ENCODE measurements at places on chromosomes 4 and X. TPM values are rescaled to one million over a fixed set of nuclear protein-coding genes. Genes with fewer than 3 reads are reported as not detected.
A peak's percentile ranks its signal among the peaks of the same experiment; 100 is the strongest.

GRCh38 chr4:1723131-1723801 lies 1.9 kb downstream of the TACC3 start:
- peak; percentile 77 for DNase-seq

DNA sequence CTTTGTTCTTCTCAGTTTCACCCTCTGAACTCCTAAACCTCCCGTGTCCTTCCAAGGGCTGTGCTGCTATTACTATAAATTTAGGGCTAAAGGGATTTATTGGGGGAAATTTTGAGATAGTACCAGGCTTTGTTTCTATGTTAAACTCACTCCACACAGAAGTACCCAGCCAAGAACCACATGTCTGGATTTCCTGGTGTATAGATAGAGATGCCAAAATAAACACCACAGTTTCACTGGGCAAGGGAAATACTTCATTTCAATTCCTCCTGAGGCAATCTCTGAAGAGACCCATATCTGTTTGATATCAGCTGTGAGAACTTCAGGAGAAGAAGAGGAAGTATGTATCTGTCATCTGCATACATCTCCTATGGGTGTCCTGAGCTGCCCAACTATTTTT lies 21.7 kb upstream of the CLNK start:
- DNase-seq, result no peak

- no peak for DNase-seq
Measured at GRCh38 chr4:123352240-123352945, 44.2 kb upstream of the SPRY1 start.

DNA sequence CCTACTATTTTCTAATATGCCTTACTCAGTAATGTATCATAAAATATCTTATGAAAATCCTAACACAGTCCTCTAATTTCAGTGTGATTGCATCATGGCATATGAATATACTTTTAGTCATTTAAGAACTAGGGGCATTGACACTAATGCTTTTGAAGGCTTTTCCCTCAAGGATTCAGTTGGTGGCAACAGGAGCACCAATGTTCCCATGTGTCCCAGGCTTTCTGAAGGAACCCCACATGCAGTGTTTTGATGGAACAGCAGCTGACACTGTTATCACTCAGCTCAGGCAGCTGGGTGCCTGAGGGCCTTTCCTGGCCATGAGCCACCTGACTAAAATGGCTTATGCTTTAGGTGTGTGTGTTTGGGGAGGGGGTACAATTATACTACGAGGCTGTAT lies 348.3 kb downstream of the ARHGAP24 start:
- DNase-seq, result no peak

DNA sequence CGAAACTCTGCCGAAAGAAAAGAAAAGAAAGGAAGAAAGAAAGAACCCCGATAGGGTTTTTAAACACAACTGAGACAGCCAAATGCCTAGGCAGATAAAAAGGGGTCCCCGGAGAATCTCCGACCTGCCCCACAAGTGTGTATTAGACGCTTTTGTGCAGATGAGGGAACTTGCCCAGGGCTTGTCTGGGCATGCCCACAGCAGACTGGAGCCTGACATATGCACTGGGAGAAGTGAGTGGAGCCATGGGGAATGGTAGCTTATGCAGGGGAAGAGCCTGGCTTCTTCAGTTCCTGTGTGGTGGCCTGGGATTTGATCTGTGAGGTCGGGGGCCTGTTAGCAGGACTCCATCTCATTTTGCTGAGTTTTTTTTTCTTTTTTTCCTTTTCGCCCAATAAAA lies 199.0 kb downstream of the GPC3 start:
- no peak for DNase-seq

GRCh38 chrX:54695231-54695630 lies 102.8 kb downstream of the ITIH6 start:
- DNase-seq, result no peak

DNA sequence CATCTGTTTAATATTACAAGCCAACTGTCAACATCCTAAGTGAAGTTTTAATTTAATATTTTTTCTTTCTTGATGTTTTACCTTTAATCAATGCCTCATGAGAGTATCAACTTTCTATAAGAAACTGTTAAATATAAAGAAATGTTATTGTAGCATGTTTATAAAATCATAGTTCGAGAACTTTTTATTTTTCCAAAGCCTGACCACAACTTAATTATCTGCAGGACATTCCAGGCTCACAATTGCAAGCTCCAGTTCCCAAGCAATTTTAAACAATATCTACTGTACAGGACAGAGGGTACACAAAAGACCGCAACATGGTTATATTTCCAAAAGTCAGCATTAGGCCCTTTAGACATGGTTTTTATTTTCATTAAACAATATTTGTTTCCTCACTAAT lies 20.1 kb downstream of the STX18 start:
- DNase-seq, result no peak

GRCh38 chrX:69324851-69325250 lies 159.6 kb upstream of the PJA1 start:
- DNase-seq, result no peak

The PLAC1 gene
- total RNA-seq, result not detected

The FRG2 gene
- total RNA-seq, result not detected

The DMRTC1B gene
- 1.3 TPM for total RNA-seq

The PRSS12 gene
- total RNA-seq, result not detected

The SERTM2 gene
- total RNA-seq, result not detected
